ENCODE measurements at places on chromosomes 13 and 19.

GRCh38 chr19:35040826-35041547, 534 bp upstream of the HPN start:
- no peak for DNase-seq

DNA sequence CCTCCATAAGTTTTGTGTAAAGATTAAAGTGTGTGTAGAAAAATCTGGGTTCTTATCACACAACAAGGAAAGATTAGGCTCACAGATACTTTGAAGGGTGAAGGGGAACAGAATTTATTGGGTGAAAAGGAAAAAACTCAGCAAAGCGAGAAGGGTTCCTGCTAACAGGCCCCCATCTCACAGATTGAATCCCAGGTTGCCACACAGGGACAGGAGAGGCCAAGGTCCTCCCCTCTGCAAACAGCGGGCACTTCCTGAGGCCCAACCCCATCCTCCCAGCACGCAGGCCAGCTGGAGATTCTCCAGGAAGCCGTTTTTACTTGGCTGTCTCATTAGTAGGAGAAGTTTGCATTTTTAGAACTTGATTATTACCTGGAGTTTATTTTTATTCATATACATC, 15.2 kb upstream of the ERCC5 start:
- no peak for DNase-seq

DNA sequence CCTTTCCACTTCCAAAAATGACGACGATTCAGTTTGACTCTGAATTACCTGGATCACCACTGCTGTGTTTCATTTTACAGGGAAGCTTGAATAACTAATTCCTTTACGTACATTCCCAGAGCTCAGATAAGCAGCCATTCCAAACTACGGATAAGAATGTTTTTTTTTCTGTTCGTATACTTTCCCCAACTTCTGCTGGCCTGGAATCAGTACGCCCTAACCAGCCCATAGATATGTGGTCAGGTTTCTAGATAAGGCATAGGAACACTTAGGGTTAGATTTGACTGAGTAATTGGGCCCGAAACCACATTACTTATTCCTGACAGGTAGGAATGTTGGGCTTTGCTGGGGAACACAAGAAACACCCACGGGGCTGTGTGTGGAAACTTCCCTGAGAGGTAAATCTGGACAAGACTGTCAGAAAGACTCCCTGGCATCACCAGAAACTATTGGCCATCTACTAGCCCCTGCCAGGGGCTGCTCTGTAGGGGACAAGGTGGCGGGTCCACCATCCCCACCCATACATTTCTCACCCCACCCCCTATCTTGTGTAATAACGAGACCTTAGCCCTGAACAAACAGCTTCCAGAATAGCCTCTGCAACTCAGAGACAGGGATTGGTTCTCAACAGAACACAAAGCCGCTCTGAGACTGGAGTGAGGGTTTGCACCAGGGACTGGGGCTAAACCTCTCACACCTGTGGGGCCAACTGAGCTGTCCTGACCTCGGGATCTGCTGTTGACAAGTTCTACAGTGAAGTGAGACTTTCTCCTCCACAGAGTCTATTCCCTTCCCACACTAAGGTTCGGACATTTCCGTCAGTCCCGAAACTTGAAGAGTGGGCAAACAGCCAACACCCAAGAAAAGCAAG, 15.6 kb downstream of the RHPN2 start:
- no peak for DNase-seq

GRCh38 chr13:22925881-22926747, 254.7 kb upstream of the SGCG start:
- DNase-seq: no peak

Data from effector memory CD4-positive, alpha-beta T cell (primary cell).